Stimulated activated CD8-positive, alpha-beta memory T cell treated with anti-CD3 and anti-CD28 coated beads, Interleukin-2, amount 100 ng/mL, for 1 hour (primary cell): ENCODE measurements at places on chromosomes 2 and 18.

DNA sequence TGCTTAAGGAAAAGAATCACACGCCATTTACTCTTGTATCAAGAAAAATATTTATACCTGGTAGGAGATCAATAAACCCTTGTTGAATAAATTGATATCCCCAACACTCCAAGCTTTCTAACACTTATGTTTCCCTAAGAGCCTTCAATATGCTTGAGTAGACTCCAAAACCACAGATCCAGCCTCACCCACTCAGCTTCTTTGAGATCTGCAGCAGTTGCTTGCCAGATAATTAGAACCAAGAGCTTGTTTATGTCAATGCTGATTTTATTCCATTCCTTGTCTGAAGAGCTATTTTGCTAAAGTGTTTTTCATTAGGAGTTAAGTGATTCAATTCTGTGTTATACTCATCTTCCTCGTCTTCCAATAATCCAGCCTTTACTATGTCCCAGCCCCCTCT lies 26.3 kb upstream of the CRIM1 start:
- DNase-seq = no peak

GRCh38 chr2:6203291-6203959 lies 511.2 kb downstream of the SOX11 start:
- DNase-seq = no peak

- no peak for DNase-seq
These were observed 106.4 kb downstream of the MBD2 start for GRCh38 chr18:54117853-54118773.

GRCh38 chr2:100380681-100381080 lies 36.8 kb downstream of the CHST10 start:
- DNase-seq = no peak

DNA sequence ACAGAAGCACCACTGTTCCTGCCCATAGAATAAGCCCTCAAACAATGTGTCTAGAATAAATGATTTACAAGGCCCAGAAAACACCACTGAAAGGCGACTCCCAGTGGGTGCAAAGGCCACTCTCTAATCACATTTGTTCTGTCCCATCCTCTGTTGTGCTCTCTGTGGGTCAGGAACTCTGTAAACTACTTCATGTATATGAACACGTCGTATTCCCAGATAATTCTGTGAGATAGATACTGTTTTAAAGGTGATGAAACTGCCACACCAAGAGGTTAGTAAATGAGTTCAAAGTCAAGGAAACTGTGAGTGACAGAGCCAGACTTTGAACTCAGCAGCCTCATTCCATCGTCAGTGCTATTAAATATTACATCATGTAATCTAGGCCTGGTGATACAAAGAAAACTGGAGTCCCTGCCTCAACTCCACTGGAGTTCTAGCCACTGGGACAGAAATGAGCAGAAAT lies 269.7 kb upstream of the DCC start:
- no peak for DNase-seq

- no peak for DNase-seq
These were observed 138.3 kb upstream of the STK17B start for GRCh38 chr2:196309691-196310090.

- no peak for DNase-seq
These were observed 66.5 kb upstream of the RBM44 start for GRCh38 chr2:237732070-237732469.

DNA sequence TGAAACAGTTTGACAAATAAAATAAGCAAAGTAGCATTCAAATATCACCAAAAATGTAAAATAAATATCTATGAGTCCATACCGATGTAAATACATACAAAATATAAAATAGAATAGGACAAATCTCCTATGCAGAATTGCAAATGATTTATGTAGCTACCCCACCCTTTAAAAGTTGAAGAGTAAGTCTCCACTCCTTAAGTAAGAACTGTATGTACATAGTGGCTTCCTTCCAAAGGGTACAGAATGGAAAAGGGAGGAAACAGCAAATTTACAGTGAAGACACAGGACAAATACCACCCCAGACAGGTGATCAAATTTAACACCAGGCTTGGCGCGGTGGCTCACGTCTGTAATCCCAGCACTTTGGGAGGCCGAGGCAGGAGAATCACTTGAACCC lies 40.8 kb downstream of the COL5A2 start:
- DNase-seq = no peak

DNA sequence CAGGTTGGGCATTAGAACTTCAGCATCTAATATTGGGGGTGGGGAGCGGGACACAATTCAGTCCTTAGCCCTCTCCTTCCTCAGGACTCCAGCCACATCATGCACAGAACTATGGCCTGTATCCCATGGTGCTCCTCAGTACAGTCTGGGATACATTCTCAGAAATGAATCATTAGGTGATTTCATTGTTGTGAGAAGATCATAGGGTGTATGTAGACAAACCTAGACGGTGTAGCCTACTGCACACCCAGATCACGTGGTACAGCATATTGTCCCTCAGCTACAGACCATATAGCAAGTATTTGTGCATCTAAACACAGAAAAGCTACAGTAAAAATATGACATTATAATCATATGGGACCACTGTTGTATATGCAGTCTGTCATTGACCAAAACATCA lies 23.2 kb upstream of the IMP4 start:
- no peak for DNase-seq

GRCh38 chr2:66364495-66365333 lies 70.2 kb upstream of the MEIS1 start:
- no peak for DNase-seq
